ENCODE measurements at places on chromosomes 1 and 21.

DNA sequence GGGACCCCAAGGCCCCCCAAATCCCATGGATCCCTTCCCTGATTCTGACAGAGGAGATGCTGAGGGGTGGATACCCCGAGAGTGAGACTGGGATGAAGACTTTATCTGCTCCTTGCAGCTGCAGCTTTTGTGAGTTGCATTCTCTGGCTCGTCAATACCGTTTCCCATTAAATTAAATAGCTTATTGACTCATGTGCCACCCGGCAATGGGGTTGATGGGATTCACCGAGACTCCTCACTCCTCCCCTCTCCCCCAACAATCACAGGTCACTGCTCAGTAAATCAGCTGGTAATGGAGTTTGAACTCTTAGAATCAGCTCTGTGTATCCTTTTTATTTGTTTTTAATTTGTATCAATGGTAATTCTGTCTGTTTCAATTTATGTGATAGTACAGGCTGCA, 337.5 kb upstream of the PLXNA2 start:
- no peak for DNase-seq

- DNase-seq, result no peak
Measured at GRCh38 chr1:226934483-226935237, 5.4 kb upstream of the COQ8A start.

DNA sequence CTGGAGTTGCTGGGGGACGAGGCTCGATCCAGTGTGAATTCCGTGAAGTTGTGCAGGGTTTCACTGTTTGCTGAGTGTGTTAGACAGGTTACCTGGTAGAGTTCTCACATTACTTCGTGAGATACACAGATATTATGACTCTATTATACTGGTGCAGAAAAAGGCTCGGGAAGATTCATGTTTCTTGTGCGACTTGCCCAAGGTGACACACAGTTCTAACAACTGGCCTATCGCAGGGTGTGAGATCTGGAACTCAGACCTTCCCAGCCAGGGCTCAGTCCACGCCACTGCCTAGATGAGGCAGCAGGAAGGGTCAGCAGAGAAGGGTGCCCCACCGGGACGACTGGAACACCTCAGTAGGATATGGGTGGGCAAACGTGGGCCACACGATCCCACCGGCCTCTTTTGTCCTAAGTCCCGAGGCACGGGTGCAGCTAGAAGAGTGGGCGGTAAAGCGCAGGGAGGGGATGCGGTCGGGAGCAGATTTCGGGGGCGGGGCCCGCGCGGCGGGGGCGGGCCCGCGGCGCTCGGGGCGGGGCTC, 296 bp upstream of the RNPEP start:
- peak; percentile 71 for DNase-seq

GRCh38 chr1:17365293-17365692, 6.7 kb upstream of the PADI6 start:
- no peak for DNase-seq

DNA sequence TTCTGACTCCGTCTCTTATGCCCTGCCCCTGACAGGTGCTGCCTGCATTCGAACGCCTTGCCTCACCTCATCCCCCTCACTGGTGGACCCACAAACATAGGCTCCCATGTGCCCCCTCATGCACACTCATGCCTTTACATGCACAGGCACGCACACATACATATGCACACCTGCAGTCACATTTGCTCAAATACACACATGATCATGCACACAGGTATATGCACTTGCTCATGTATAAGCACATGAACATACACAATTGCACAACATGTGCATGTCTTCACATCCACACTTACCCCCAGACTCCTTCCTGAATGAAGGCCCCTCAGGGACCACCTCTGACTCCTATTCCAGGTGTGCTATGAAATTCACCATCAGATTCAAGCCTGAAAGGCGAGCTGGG, 506.9 kb downstream of the PTPRU start:
- no peak for DNase-seq

GRCh38 chr21:38993561-38993960, 187.8 kb downstream of the ETS2 start:
- no peak for DNase-seq

GRCh38 chr1:193115629-193116227, 6.1 kb upstream of the CDC73 start:
- peak; percentile 45 for DNase-seq

GRCh38 chr21:25646474-25646873, 7.4 kb downstream of the JAM2 start:
- DNase-seq, result no peak

GRCh38 chr1:174273776-174274175, 114.5 kb downstream of the RABGAP1L start:
- DNase-seq, result no peak

- DNase-seq, result no peak
Measured at GRCh38 chr1:111704776-111705175, 34.4 kb downstream of the INKA2 start.

GRCh38 chr21:44522753-44523204, 17.2 kb downstream of the KRTAP10-1 start:
- no peak for DNase-seq

DNA sequence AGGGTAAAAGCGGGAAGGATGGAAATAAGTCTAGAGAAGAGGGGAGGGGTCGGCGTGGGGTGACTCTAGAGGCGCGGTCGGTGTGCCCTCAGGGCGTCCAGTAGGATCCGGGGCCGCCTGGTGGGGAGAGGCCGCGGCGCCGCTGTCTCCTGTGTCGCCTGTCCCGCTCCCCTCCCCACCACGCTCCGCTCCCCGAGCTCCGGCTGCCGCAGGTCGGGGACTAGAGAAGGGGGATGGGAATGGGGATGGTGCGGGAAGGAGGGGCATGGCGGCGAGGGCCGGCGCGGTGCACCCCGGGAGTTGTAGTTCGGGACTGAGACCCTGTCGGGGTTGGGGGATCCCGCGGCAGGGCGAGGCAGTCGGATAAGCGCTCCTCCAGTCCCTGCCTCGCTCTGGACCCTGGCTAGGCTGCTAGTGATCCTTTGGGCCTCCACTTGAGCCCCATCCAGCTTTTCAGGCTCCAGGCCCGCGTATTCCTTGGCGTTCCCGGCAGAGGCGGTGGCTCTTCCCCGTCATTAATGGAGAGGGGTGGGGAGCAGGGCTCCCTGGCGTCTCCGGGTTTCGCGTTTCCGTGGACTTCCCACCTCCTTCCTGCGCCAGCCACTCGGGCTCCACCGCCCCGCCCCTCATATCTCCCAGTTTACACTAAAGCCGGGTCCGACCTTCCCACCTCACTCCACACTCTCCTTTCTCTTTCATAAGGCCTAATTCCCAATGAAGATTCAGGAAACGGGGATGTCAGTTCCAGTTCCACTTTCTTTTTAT, at the start of gene ENTREP3:
Gene ENTREP3 (minus strand): TSS at position 241 of the 765 bp plus-strand sequence. CDS start 606 bp downstream, outside the sequence.
- DNase-seq, result peak; percentile 98

- DNase-seq, result no peak
Measured at GRCh38 chr1:9410737-9411297, 118.1 kb downstream of the SPSB1 start.

DNA sequence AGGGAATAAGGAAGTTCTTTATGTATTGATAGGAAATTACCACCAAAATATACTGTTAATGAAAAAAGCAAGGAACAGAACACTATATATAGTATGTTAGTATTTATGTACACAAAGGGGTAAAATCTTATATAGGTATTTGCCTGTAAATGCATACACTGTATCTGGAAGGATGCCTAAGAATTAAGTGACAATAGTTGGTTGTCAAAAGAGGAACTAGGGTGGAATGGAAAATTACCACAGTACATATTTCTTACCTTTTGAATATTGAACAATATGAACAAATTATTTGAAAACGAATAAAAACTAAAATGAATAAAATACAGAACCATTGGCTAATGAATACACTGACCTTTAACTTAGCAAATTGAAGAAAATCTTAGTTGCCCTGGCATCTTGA, 13.6 kb downstream of the ARPC5 start:
- DNase-seq, result no peak

DNA sequence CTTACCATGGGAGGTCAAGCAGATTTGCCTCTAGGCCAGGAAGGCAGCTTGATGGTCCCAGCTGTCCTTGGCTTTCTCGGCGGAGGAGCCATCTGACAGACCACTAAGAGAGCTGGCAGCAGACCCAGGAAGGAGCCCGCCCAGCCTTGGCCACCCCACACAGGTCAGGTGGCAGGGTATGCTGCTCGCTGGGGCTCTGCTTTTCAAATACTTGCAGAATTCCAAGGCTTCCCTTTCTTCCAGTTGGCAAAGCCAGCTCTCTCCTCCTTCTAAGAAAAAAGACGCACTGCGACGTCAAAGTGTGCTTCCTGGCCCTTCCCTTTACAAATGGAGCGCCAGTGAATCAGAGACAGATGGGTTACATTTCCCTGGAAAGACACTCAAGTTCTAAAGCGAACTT, 229.4 kb downstream of the CACNA1E start:
- DNase-seq, result no peak

- no peak for DNase-seq
Measured at GRCh38 chr21:30164796-30165195, 1.8 kb downstream of the CLDN17 start.

DNA sequence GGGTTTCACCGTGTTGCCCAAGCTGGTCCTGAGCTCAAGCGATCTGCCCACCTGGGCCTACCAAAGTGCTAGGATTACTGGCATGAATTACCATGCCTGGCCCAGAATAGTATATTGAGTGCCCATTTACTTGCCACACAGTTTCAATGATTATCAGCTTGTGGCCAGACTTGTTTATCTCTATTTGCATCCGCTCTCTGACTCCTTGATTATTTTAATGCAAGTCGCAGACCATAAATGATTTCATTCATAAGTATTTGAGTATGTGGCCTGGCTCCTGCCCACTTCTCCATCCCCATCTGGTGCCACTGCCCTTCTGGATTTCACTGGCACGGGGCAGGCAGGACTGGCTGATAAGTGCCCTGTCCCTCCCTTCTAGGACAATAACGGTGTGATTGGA, 18.2 kb upstream of the TRNAU1AP start:
- no peak for DNase-seq

- no peak for DNase-seq
Measured at GRCh38 chr1:233094691-233095090, 144.3 kb downstream of the NTPCR start.

GRCh38 chr1:33099290-33100118, 18.6 kb downstream of the AZIN2 start:
- no peak for DNase-seq

- no peak for DNase-seq
Measured at GRCh38 chr21:37467082-37467481, 100.5 kb downstream of the DYRK1A start.

DNA sequence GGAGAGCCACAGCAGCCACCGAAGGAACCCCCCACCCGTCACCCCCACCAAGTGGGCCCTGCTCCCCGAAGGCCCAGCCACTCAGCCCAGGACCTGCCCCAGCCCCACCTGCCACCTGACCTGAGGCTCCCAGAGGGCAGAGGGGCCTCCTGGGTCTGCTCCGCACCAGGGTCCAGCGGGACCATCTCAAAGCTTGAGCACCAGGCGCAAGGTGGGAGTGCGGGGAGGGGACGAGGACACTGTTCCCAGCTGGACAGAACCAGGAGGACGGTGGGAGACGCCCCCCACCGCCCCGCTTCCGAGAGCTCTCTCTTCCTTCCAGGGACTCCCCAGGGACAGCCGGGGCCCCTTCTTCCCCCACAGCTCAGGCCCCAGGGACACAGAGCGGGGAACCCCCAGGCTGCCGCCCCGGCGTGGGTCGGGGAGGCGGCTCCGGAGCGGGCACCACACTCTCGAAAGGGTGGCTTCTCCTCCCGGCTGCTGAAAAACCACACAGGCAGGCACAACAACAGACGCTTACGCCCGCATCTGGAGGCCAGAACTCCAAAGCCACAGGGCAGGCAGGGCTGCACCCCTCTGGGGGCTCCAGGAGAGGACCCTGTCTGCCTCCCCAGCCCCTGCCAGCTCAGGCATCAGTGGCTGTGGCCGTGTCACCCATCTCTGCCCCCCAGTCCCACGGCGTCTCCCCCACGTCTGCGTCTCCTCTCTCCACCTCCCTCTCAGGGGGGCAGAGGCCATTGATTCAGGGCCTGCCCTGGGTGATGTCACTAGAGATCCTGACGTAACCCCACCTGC, 1.9 kb upstream of the TTLL10 start:
- DNase-seq, result no peak

DNA sequence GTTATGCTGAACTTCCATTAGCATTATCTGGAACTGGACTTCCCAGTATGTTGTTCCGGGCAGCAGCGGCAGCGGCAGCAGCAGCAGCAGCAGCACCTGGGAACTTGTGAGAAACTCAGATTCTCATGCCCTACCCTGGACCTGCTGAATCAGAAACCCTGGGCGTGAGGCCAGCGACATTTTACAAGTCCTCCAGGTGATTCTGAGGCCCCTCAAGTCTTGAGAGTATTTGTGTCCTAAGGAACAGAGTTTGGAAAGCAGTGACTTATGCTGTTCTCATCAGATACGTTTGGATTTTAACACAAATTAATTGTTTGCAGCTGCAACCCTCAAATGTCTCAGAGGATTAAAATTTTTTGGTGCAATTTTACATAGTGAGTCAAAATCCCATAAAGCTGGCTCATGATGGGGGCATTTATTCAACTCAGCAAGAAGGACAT, 157.2 kb upstream of the KAZN start:
- no peak for DNase-seq

DNA sequence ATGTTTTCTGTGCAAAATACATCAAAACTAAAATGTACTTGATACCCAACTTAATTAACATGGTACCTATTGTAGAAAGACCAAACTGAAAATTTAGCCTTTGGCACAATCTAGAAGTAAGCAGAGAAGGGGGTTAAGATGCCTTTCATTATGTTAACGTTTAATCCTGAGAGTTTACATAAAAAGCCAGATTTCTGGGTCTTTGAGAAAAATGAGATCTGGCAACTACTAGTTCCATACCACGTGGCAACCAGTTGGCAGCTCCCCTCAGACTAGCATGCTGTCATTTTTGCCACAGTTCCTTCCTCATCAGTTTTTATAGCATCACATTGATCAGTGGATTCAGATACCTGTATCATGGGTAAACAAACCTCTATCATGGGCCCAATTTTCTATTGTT, 1.5 kb downstream of the RO60 start:
- DNase-seq, result no peak

GRCh38 chr1:37890378-37891014, 31.1 kb upstream of the MTF1 start:
- peak; percentile 59 for DNase-seq

DNA sequence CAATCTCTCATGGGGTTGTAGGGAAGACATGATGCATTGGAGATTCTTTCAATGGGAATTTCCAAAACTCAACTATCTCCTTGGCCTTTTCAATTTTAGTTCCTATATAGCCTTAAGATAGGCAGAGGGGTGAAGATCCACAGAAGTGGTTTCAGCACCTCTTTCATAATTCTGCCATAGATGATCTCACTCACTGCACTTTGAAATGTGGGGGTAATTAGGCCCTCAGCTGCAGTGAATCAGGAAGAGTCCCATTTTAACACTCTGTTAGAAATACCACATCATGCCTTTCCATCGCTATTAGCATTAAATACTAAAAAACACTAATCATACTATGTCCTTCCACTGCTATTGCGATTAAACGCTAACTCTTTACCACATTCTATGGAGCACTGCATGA, 25.1 kb upstream of the EEIG2 start:
- no peak for DNase-seq

- DNase-seq, result no peak
Measured at GRCh38 chr1:61387829-61388228, 305.5 kb downstream of the NFIA start.

- DNase-seq, result no peak
Measured at GRCh38 chr1:101122452-101123166, 97.0 kb upstream of the DPH5 start.

- no peak for DNase-seq
Measured at GRCh38 chr1:78240755-78241154, 195.0 kb downstream of the GIPC2 start.

- DNase-seq, result no peak
Measured at GRCh38 chr1:209354840-209355165, 228.7 kb upstream of the CAMK1G start.

- no peak for DNase-seq
Measured at GRCh38 chr1:25185409-25186160, 46.7 kb downstream of the SYF2 start.

- DNase-seq, result peak; percentile 38
Measured at GRCh38 chr1:218164930-218165700, 120.0 kb upstream of the RRP15 start.

Measured in HuH-7 (cell line).